ENCODE measurements at places on chromosomes 3 and 15. TPM values are rescaled to one million over a fixed set of nuclear protein-coding genes. Genes with fewer than 3 reads are reported as not detected.
A peak's percentile ranks its signal among the peaks of the same experiment; 100 is the strongest.

The CFAP161 gene
- total RNA-seq: 1.2 TPM

The SMCO1 gene
- not detected for total RNA-seq

The INSYN1 gene
- 17.1 TPM for total RNA-seq

The MESP2 gene
- total RNA-seq: not detected

The PTX3 gene
- total RNA-seq: 10.5 TPM

The C3orf18 gene
- total RNA-seq: 5.2 TPM

The MYZAP gene
- 36.6 TPM for total RNA-seq

- H3K4me3 ChIP-seq: no peak overlapping the region
- H3K4me1 ChIP-seq: peaks cover 12% of the 10 kb centered on the region
- no peaks in the 10 kb centered on the region for H3K27me3 ChIP-seq
- H3K27ac ChIP-seq: no peak overlapping the region
- H3K36me3 ChIP-seq: no peaks in the 10 kb centered on the region
These were observed 65.8 kb downstream of the MB21D2 start for GRCh38 chr3:192851821-192852372.

GRCh38 chr3:171333784-171334464 lies 126.3 kb downstream of the TNIK start:
- no peaks in the 10 kb centered on the region for H3K27me3 ChIP-seq
- H3K27ac ChIP-seq: no peak overlapping the region
- no peak overlapping the region for H3K4me3 ChIP-seq
- H3K36me3 ChIP-seq: no peaks in the 10 kb centered on the region
- H3K4me1 ChIP-seq: peaks cover 3% of the 10 kb centered on the region
- no peak for DNase-seq

DNA sequence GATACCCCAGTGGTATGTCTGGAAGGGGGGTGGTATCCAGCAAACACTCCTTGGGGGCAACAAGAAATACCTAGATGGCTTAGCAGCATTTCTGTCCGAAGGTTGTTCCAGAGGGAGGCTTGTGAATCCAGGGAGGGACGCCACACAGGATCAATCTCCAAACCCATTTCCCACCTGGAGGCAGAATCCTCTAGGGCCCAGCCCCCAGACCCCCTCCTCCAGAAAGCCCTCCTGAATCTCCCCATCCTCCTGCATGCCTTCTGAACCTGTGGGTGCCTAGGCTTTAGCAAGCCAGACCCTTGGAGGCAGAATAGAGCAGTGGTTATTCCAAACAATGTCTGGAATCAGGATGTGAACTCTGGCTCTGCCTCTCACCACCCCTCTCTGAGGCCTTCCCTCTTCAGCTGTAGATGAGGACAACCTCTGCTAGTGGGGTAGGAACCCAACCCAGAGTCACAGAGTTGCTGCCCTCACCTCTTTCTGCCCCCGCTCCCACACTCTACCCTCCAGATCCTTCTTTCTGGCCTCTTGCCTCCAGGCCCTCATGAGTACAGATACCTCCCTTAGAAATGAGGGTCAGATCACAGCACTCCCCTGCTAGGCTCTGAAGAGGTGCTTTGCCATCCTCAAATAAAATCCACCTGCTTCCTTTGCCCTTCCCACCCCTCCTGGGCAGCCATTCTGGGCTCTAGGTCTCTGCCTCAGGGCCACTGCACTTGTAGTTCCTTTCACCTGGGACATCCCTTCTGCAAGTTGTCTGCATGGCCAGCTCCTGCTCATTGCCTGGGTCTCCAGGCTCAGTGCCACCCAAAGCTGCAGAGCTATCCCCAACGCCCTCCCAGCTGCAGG lies 8.1 kb downstream of the CISH start:
- H3K27me3 ChIP-seq: no peaks in the 10 kb centered on the region
- no peak for DNase-seq
- H3K4me3 ChIP-seq: no peak overlapping the region
- peak overlapping the region; percentile 94 for H3K27ac ChIP-seq

GRCh38 chr3:118137778-118138177 lies 896.9 kb downstream of the IGSF11 start:
- no peak for DNase-seq
- H3K4me1 ChIP-seq: no peaks in the 10 kb centered on the region
- no peaks in the 10 kb centered on the region for H3K36me3 ChIP-seq
- no peaks in the 10 kb centered on the region for H3K27me3 ChIP-seq

DNA sequence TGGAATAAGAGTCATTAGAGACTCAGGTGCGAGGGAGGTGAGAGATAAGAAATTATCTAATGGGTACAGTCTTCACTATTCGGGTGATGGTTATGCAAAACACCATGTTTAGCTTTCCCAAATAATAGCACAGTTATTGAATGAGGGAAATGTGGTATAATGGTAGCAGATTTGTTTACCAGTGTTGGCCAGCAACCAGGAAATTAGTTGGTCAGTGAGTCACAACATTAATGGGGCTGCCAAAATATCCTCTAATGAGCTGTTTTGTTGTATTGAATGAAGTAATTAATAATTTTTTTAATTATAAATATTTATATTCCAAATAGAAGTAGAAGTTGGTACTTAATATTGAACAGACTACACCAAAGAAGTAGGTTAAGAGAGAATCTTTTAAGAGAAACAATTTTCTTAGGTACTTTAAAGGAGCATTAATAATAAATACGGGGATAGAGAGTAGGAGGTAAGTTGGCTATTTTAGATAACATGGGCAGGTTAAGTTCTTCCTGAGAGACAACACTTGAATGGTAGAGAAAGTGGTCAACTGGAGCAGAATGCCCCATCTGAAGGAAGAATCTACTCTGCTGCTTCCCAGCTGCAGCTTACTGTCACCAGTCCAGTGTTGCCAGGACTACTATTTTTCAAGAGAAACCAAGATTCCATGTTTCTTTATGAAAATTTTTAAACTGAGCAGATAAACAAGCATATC lies 218.8 kb downstream of the UBE2E2 start:
- H3K4me1 ChIP-seq: peaks cover 8% of the 10 kb centered on the region
- H3K27me3 ChIP-seq: no peaks in the 10 kb centered on the region
- no peak overlapping the region for H3K4me3 ChIP-seq

DNA sequence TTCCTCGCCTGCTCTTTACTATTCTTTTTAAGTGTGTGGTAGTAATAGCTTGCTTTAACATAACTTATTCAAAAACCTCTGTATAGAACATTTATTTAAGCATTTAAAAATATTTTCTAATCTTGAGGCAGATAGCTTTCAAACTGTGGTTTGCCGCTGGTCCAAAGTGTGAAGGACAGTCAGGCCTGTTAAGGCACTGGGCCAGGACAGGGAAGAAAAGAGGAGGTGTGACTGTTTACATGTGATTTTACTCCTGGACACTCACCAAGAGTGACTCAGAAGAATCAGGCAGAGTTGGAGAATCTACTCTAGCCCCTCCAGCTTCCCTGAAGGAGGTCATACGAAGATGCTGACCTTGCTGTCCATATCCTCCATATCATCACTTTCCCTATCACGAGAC lies 44.7 kb downstream of the CEP152 start:
- H3K4me1 ChIP-seq: no peaks in the 10 kb centered on the region
- H3K27ac ChIP-seq: no peak overlapping the region
- H3K4me3 ChIP-seq: no peak overlapping the region
- peaks cover 7% of the 10 kb centered on the region for H3K36me3 ChIP-seq
- DNase-seq: no peak

DNA sequence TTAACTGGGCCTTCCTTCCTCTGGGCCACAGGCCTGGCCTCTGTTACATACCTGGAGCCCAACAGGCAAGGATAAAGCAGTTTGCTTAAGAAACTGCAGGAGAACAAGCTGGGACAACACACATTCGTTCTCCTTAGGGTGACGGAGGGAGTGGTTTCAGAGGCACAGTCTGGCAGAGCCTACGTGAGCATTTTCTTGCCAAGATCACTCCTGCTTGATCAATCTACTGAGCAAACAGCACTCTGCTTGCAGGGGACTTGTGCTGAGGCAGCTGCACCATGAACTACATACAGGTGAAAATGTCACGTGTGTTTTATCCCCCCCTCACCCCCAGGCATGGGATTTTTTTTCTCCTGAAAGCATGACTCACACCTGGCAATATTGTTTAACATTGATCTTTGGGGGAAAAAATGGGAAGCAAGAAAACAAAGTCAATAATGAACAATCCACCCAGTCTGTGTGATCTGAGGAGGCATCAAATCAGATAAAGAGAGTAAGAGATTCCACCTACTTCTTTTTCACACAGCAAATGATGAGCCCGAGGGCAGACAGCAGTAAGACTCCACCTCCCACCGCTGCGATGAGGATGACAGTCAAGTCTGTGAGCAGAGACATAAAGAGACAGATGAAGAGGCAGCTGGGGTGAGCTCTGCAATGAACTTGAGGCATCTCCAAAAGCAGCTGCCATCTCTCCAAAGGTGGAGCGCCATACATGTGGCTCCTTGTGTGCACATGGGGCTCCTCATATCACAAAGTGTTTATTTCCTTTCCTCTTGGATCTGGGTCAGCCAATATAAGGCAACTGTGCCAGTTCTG lies 57.4 kb downstream of the CDCP1 start:
- DNase-seq: no peak
- H3K4me3 ChIP-seq: no peak overlapping the region
- H3K36me3 ChIP-seq: no peaks in the 10 kb centered on the region
- H3K27ac ChIP-seq: no peak overlapping the region
- H3K27me3 ChIP-seq: no peaks in the 10 kb centered on the region

DNA sequence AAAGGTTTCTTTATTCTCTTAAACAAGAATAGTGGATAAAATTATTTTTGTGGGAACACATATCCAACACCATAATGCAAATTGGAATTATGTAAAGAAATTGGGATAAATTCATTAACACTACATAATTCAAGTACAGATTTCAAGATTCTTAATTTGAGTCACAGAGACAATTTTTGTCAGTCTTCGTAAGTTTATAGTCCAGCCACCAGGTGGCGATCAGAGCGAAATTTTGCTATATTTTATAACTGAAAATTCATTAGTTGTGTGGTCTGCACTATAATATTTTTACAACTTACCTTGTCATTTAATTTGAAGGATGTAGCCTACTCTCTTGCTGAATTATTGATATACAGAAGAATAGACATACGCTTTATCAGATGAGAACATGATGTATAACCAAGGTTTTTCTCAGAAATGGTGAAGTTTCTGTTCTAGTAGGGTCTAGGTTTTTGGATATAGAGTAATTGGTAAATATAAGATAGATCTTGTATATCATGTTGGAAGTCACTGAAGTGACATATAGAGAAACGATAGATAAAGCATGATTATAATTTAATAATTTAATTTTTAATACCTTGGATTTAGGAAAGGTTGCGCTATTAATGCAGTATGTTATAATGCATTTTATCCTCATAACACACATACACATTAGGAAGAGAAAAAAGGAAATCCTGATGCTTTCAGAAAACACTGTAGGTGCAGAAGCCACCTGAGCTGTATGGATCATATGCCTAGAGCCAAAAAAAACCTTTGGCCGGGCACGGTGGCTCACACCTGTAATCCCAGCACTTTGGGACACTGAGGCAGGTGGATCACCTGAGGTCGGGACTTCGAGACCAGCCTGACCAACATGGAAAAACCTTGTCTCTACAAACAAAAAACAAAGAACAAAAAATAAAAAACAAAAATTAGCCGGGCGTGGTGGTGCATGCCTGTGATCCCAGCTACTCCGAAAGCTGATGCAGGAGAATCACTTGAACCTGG lies 31.7 kb downstream of the PLSCR4 start:
- no peaks in the 10 kb centered on the region for H3K36me3 ChIP-seq
- H3K4me3 ChIP-seq: no peak overlapping the region

- H3K4me3 ChIP-seq: no peak overlapping the region
- no peaks in the 10 kb centered on the region for H3K4me1 ChIP-seq
- no peaks in the 10 kb centered on the region for H3K36me3 ChIP-seq
These were observed 51.0 kb upstream of the STT3B start for GRCh38 chr3:31481697-31482096.

- H3K27me3 ChIP-seq: no peaks in the 10 kb centered on the region
- no peak overlapping the region for H3K27ac ChIP-seq
- DNase-seq: peak; percentile 52
- H3K4me3 ChIP-seq: no peak overlapping the region
- no peaks in the 10 kb centered on the region for H3K36me3 ChIP-seq
These were observed 46.8 kb downstream of the MGLL start for GRCh38 chr3:127775398-127776109.

DNA sequence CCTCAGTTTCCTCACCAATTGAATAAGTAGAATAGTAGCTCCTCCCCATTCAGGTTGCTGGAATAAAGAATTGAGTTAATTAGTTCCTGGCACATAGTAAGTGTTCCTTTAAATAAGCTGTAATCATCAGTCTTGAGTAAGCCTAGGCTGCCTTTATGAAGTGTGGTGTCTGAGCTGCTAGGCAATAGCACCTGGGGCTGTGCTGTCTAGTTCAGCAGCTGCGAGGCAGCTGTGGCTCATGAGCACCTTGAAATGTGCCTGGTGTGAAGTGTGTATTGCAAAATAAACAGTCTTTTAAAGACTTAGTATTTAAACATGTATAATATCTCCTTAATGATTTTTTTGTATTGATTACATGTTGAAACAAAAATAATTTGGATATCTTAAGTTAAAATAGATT lies 77.6 kb downstream of the TOP2B start:
- H3K4me1 ChIP-seq: peaks cover 1% of the 10 kb centered on the region
- no peak overlapping the region for H3K27ac ChIP-seq
- H3K27me3 ChIP-seq: no peaks in the 10 kb centered on the region
- no peak for DNase-seq
- H3K36me3 ChIP-seq: no peaks in the 10 kb centered on the region

GRCh38 chr3:25901796-25902195 lies 111.9 kb downstream of the OXSM start:
- H3K4me3 ChIP-seq: no peak overlapping the region
- no peaks in the 10 kb centered on the region for H3K4me1 ChIP-seq
- no peak overlapping the region for H3K27ac ChIP-seq
- DNase-seq: no peak
- H3K27me3 ChIP-seq: no peaks in the 10 kb centered on the region
- no peaks in the 10 kb centered on the region for H3K36me3 ChIP-seq

DNA sequence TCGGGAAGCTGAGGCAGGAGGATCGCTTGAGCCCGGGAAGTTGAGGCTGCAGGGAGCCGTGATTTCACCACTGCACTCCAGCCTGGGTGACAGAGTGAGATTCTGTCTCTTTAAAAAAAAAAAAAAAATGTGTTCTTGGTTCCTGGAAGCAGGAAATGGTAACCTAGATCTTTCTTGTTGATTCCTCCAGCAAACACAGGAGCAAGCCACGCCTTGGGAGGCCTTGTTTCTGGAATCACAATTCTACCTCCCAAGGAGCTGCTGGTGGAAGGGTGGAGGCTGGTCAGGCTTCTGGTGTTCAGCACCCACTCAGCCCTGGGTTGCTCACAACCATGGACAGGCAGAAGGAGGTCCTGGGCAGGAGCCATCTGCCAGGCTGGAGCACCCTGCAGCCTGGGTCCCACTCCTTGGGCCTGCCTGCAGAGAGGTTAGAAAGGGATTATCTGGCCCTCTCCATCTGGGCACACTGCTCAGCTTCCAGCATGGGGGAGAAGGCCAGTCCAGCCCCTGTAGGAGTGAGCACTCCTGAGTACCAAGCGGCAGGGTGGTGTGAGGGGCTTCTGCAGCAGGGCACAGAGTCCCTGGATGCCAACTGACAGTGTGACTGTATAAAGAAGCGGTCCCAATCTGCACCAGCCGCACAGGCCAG lies 65.6 kb downstream of the ABTB1 start:
- peak overlapping the region; percentile 43 for H3K27ac ChIP-seq
- H3K4me1 ChIP-seq: peaks cover 49% of the 10 kb centered on the region
- no peak overlapping the region for H3K4me3 ChIP-seq
- H3K27me3 ChIP-seq: no peaks in the 10 kb centered on the region

Data from upper lobe of left lung (tissue), 6 donors.